Stimulated activated CD4-positive, alpha-beta T cell treated with anti-CD3 and anti-CD28 coated beads, Interleukin-12 subunit alpha, Interleukin-12 subunit beta, amount 100 ng/mL, for 48 hours (primary cell): ENCODE measurements at places on chromosomes 7 and 10.
A peak's percentile ranks its signal among the peaks of the same experiment; 100 is the strongest.

DNA sequence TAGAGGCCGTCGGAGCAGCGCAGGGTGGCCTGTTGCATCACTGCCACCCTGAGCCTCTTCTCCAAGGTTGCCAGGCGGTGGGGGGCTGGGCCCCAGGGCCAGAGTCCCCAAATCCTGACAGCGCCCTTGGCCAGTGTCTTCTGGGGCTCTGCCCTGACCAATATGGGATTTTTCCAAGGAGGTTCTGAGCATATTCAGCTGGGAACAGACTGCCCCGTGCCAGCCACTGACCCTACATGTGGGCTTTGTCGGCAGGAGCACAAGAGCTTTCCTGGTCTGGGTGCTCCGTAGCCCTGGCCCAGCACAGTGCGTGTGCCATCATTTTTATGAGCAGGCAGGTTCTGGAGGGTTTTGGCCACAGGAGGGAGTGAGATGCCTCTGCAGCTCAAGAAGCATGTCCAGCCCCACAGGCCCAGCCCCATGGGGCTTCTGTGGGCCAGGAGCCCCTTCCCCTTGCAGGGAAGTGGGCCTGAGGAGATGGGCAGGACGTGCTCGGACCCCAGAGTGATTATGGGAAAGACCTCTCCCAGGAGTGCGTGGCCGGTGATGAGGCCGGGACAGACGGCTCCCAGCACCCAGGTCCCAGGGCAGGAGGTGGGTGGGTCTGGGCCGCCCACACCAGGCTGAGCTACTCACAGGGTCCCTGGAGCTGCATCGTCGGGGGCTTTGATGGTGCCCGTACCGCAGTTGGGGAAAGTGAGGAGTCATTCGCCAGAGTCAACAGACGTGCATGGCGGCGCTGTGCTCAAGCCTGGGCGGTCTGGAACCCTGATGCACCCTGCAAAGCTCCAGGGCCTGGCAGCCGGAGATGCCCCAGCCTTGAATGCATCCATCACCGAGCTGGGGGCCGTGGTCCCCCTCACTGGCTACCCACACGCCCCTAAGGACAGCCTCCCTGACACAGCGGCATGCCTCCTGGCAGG lies 66.6 kb downstream of the PWWP2B start:
- no peak for DNase-seq

DNA sequence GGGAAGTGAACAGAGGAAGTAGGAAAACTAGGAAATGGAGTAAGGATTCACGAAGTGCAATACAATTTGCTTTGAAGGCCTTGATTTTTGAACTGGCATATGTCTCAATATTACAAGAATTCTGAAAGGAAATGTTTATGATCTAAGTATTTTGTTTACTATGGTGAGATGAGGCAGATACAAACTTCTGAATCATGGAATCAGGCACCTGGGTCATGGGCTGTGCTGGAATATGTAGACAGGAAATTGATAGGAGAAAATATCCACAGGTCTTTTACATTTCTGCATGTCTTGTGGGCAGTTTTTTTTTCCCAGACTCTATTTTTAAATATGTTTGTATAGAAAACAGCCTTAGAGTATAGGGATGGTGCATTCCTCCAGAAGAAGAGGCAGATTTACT lies 117.1 kb downstream of the PPP1R3A start:
- DNase-seq: no peak

DNA sequence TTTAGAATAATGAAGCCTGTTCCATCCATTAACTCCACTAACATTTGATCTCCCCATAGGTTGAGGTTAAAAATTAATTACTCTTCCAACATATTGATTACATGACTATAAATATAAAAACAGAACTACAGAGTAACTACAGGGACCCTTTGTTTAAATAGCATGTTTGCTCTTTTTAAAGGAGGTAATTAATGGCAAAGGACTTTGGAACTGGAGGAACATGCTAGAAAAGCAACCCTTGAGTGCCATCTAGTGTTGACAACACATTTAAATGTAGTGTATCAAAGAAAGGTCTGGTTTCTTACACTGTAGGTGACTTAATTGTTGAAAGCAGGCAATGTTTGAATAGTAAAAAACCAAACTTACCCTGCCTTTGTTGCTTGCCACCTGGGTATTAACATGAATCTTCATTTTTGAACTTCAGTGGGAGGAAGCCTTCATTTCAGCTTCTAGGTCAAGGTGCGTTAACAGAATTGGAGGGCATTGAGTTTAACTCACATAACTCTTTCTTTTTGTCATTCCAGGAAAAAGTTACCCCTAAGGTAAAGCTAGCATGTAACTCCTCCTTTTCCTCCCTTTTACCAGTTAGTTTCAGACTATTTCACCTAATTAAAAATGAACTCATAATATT lies 52.6 kb upstream of the CAPZA2 start:
- no peak for DNase-seq

DNA sequence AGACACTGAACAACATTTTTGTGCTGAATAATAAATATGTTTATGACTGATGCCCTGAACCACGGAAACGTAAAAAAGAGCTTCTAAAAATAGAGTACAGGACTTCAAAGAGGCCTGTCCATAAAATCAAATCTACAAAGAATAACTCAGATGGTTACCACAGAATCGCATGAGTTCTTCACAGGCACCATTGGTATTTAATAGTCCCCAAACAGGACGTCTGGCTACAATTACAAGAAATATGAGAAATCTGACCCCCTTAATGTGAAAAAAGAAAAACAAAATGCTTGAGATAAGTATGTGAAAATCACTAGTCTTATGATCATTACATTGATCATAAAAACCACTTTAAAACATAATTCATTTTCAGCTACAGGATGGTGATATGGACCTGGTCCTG lies 20.8 kb downstream of the CYTH3 start:
- no peak for DNase-seq

DNA sequence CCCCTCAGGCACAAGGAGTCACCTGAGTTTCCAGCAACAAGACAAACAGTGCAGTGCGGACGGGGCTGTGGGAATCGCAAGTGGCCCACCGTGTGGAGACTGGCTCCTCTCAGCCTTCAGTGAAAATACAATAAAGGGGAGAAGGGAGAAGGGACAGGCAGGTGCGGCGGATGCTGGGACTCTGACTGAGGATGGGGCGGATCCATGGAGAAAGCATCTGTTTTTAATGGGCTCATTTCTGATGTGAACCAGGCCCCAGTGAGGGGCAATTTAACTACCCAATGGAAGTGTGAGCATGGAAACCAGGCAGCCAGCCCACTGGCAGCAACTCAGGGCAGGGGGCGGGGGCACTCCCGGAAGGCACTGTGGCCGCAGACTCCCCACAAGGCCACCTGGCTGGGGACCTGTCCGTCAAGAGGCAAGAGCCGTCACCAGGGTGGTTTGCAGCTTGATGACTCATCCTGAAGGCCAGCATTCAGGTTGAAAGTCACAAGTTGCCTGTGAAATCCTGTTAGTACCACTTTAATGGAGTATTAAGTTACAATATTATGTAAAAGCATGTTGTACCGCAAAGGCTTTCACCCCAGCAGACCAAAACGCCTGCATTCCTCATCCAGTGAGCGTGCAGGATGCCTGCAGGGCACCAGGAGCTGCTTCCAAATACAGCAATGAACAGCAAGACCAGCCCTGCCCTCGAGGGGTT lies 476.4 kb downstream of the PTPRN2 start:
- DNase-seq: no peak

- no peak for DNase-seq
Observed at GRCh38 chr7:100465299-100465698, 1.2 kb upstream of the SPACDR start.

DNA sequence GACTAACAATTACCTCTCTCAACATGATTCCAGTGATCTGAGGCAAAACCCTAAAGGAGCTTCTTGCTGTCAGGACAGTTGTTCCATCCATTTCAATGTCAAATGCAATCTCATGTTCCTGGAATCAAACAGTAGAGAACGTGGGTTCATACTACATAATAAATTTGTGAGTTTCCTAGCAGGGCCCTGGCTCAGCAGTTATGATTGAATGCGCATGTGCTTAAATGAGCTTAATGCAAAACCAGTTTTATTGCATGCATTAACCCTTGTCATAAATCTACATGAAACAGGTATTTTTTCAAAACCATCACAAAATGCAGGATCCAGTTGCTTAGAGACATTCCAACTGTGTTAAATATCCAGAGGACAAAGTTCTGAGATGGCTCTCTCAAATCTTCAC lies 225.4 kb upstream of the TMEM72 start:
- DNase-seq: no peak

GRCh38 chr7:107579885-107580715 lies at the start of gene BCAP29:
Gene BCAP29, plus strand, starts transcription at chr7:107580246. Its CDS starts 527 bp downstream, at chr7:107580773.
- DNase-seq: peak; percentile 63

GRCh38 chr10:132237396-132237795 lies 50.6 kb downstream of the DPYSL4 start:
- no peak for DNase-seq

GRCh38 chr7:30183749-30184369 lies 49.1 kb downstream of the MTURN start:
- DNase-seq: no peak

- no peak for DNase-seq
Observed at GRCh38 chr7:133022661-133023060, 59.2 kb downstream of the CHCHD3 start.

DNA sequence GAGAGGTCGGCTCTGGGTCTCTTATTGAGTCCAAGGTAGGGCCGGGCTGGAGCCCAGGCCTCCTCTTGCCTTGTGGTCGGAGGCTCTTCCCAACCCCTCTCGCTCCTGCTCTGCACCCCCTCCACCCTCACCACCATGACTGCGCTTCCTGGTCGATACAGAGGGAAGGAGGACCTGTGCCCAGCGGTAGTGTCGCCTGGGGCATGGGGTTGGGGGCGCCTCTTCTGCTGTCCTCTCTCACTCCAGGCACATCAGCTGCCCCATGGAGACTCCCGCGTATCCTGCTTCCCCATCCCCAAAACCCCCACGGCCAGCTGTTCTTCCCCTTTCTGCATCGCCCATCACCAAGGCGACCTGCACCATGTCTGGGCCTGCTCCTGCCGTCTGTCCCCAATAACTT lies 44.4 kb downstream of the TMEM270 start:
- DNase-seq: no peak

GRCh38 chr7:41942468-41943093 lies 239.7 kb upstream of the INHBA start:
- no peak for DNase-seq

GRCh38 chr7:123798532-123799188 lies 46.3 kb upstream of the HYAL4 start:
- DNase-seq: no peak

DNA sequence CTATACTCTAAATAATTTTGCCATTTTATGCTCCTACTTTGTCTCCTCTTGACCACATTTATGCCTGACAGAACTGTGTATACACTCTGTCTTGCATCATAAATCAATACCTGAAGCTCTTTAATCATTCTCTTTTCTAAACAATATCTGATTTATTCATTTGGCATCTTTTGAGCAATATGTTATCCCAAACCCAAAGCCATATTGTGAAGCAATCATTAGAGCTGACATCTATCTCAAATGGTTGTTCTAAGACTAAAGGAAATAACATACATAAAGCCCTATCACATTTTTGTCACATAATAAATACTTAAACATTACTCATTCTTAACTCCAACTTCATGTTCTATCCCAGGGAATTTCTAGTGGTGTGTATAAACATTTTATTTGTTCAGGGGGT lies 717.6 kb downstream of the SORCS1 start:
- DNase-seq: no peak

DNA sequence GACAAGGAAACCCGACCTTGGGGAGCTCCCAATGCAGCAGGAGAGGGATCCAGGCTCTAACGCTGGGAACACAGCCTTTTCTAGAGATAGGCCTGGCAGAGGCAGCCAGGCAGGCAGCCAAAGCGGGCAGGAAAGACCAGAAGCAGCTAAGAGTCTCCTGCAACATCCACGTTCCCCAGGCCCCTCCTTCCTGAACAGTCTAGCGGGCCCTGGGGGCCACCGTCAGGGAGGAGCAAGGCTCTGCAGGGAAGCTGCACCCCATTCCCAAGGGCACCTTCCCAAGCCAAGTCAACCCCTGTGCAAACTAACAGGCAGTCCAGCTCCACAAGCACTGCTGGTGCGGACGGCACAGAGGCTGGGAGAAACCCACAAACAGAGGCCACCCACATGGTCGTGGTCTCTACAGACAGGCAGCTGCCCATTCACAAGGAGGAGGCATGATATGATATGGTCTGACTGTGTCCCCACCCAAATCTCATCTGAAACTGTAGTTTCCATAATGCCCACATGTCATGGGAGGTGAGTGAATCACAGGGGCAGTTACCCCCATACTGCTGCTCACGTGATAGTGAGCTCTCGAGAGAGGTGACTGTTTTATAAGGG lies 115.7 kb downstream of the MAD1L1 start:
- DNase-seq: no peak

DNA sequence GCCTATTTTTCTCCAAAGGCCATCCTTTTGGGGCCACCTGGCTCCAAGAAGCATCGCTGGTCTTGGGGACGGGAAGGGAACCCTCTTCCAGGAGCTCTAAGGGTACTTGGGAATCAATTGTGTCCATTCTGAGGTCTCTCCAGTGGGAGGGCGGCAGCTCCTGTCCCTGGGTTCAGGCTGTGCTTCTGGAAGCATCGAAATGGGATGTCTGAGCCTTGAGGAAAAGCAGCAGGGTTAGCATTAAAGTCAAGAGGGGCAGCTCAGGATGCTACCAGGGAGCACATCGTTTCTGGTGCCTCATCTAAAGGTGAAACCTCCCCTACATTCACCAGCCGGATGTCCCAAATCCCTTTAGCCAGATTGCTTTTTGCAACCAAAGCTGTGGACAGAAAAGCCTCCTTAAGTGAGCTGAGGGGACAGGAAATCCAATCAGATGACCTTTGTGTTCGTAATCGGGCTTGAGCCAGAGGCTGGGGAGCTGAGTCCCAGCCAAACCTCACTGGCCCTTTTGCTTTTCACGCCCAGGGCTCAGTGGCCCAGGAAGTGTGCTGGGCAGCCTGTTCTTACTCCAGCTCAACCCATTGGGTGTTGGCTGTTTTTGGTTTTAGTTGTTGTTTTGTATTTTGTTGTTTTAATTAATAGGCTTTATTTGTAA lies 88.8 kb upstream of the ANLN start:
- DNase-seq: no peak

DNA sequence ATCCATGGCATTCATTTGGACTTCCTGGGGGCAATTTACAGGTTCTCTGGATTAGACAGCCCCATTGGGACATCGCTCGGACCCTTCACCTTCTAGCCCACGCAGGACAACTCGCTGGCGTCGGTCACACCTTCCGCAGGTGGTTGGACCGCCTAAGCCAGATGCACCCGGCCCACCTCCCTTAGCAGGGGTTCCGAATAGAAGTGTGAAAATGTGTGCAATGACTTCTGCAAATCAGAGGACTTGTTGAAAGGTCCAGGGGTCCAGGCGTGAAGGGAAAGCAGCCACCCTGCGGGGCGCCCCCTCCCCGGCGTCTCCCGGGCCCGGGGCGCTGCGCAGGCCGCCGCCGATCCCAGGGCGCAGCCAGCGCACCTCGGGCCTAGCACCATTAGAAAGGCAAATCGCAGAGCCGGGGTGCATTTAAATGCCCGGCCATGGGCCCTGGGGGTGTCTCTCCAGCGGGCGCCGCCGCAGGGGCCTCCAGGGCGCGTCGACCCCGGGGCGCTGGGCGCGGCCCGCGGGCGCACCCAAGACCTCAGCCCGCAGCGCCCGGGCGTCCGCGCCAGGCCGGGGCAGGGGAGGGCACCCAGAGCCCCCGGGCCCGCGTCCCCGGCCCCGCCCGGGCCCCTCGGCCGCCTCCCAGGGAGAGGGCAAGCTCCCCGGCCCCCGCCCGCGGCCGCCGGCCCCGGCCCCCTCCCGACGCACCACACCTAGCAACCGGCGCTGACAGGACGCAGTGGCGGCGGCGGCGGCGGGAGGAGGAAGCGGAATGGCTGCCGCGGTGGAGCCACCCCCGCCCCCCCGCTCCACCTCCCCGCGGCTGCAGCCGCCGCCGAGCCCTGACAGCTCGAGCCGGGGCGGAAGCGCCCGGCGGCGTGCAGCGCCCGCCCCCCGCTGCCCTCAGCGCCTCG lies 1.2 kb downstream of the JAZF1 start:
- no peak for DNase-seq
